Left hindlimb (tissue), 1 donor: ENCODE measurements at places on chromosomes 7 and 10.

DNA sequence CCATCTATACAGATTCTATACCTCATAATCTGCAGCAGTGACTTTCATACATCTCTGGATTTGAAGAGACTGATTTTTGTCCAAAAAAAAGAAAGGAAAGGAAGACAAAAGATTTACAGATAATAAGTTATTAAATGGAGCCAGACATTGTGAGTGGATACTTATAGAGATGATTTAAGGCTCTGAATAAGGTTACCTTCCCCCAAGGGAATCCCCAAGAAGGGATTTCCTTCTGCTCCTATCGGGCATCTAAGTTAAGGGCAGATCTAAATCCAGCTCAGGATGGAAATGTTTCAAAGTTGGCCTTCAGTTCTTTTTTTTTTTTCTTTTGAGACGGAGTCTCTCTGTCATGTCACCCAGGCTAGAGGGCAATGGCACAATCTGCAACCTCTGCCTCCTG, 97.6 kb downstream of the ST8SIA6 start:
- no peak for DNase-seq

DNA sequence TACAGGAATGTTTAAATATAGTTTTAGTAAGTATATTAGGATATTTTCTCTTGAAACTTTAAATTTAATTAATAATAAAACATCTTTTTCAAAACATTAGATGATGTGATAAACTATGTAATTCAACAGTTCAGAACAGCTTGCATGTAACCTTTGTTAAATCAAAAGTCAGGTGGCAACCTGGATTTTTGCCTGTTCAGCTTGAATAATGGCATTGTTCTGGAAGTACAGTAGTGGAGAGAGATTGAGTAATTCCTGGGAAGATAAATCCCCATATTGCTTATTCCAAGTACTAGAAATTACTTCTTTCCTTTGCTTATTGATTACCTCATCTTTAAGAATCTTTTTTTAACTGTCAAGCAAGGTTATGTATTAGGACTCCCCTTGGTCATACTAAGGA, 20.1 kb upstream of the CFTR start:
- DNase-seq: no peak

DNA sequence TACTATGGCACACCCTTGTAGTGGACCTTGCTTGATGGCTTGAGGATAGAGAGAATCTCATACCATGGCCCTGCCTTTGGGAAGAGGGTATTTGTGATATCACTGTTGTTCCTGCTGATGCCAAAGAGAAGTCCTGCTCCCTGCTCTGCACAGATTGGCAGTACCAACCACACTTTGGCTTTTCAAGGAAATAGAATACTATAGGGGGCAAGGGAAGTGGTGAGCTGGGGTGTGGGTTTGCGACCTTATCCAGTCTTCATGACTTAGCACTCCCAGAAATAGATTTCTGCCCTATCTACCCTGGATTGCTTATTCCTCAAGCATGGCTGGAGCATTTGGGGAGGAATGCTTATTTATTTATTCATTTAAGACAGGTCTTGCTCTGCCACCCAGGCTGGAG, 6.8 kb upstream of the MAPK8 start:
- DNase-seq: no peak

- no peak for DNase-seq
Observed at GRCh38 chr7:121084748-121085336, 96.3 kb downstream of the CPED1 start.

GRCh38 chr10:4001811-4002210, 216.8 kb upstream of the KLF6 start:
- DNase-seq: no peak

DNA sequence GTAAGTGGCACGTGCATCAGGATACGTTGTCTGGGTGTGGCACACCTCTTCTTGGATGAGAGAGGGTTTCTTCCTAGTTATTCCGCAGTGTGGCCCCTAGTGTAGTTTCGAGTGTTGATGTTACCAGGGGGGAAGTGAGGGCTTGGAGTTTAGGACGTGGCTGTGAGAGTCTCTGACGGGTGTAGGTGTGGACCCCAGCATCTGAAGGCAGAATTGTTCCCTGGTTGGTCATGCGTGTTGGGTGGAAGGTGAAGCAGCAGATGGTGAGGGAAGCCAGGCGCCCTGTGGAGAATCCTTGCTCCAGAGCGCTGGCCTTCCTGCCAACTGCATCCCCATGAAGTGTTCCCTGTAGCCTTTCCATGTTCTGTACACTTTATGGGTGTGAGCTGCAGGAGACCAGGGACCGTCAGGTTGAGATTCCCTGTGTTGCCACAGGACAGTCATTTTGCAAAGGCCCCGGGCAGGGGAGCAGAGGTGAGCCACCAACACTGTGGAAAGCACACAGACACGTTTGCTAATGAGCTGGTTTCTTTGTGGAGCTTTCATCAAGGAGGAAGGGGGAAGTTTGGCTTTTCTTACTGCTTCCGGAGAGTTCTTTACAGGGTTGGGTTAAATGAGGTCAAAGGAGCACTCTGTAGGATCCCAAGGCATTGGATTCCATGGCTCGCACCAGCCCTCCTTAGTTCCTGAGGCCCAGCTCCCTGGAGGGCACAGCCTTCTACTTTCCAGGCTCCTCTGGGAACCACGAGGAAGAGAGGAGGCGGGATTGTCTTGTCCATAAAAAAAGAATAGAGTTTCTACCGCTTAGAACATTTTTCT, 32.0 kb downstream of the TSPAN14 start:
- no peak for DNase-seq

DNA sequence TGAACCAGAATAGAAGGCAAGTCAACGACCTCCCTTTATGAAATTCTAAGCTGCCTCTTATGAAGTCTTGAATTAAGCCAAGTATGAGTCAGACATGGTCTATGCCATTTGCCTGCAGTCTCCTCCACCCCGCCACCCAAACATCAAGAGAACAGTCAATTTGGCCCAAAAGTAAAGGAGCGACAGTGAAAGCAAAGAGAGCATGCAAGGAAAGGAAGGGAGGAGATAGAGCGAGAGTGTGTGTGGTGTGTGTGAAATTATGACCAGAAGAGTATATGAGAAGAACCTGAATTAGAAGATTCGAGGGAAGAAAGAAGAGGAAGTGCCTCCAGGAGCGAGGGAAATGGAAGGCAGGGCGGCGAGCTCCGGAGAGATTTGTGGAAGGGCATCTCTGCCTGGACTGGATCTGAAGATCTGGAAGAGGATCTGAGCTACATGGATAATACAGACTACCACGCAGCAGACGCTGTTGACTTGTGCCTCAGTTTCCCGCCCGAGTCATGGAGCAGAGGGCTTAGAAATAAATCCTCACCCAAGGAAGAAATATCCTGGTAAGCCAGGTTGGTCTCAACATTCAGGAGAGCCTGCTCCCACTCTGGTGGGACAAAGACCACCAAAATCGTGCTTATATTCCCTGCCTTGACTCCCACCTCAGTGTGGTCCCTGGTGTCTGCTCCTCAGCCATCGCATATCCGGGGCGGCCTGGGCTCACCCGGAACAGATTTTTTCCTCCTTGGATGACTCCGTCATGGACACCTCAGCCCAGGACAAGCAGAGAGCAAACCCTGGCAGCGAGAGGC, 459 bp downstream of the ZDHHC6 start:
- no peak for DNase-seq

DNA sequence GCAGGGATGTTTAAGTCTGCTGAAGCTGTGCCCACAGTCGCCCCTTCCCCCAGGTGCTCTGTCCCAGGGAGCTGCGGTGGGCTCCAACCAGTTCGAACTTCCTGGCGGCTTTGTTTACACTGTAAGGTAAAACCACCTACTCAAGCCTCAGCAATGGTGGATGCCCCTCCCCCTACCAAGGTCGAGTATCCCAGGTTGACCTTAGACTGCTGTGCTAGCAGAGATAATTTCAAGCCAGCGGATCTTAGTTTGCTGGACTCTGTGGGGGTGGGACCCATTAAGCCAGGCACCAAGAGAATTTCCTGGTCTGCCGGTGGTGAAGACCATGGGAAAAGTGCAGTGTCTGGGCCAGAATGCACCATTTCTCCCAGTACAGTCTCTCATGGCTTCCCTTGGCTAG, 56.0 kb downstream of the CCDC7 start:
- no peak for DNase-seq

- DNase-seq: no peak
Observed at GRCh38 chr7:143485500-143485899, 7.8 kb downstream of the TAS2R41 start.

GRCh38 chr10:60073781-60074656, 167.7 kb upstream of the CCDC6 start:
- DNase-seq: no peak

GRCh38 chr7:17402628-17403278, 104.3 kb downstream of the AHR start:
- no peak for DNase-seq

- DNase-seq: no peak
Observed at GRCh38 chr10:112429147-112429546, 17.6 kb downstream of the ZDHHC6 start.

GRCh38 chr10:132223156-132223590, 36.4 kb downstream of the DPYSL4 start:
- peak; percentile 79 for DNase-seq

DNA sequence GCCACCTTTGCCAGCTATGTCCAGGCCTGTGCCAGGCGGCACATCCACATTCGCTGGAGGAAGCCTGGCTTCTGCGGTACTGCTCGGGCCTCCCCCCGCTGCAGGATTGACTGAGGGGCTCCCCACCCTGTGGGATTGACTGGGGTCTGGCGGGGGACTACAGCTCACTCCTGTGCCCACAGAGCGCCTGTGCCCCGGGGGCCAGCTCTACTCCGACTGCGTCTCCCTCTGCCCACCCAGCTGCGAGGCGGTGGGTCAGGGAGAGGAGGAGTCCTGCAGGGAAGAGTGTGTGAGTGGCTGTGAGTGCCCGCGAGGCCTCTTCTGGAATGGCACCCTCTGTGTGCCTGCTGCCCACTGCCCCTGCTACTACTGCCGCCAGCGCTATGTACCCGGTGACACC, 6.7 kb upstream of the ZNF467 start:
- DNase-seq: no peak

- DNase-seq: no peak
Observed at GRCh38 chr7:156222611-156223010, 410.3 kb upstream of the SHH start.

DNA sequence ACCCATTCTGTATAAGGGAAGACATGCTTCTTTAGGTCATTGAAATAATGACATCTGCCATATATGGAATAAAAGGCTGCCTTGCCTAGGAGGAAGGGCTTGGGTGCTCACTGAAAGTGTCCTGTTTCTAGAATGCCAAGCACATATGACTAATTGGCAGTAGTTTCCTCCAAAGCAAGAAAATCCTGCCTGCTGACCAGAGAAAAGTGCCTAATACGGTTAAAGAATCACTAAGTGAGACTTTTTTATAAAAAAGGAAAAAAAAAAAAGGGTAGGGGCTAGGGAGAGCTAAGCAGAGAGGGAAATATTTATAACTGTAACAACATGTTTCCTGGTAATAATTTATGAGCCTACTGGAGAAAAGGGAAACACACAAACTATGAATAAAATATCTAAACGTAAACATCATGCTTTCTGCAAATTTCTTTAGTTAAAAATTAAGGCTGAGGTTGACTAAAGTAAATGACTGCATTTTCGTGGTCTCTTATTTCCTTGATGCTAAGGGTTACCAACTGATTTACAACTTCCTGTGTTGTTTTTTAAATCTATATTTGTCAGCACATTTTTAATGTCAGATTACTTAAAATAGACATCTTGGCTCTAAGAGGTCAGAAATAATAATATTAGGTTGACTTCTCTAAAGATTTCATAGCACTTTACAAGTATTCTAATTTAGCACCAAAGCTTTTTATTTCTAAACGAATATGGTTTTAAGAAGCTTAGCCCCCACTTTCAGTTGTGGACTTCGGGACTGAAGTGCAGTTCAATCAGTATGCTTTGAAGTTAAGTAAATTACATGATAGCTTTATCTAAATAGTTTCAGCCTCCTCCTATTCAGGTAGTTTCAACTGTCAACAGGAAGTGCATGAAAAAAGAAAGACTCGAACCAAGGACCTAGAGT, 89.6 kb downstream of the CABCOCO1 start:
- DNase-seq: no peak
